Activated naive CD8-positive, alpha-beta T cell treated with anti-CD3 and anti-CD28 coated beads, Interleukin-2, amount 10 ng/mL, durations not matched to agents 7 days and 5 days (primary cell): ENCODE measurements at places on chromosomes 5 and 9.

DNA sequence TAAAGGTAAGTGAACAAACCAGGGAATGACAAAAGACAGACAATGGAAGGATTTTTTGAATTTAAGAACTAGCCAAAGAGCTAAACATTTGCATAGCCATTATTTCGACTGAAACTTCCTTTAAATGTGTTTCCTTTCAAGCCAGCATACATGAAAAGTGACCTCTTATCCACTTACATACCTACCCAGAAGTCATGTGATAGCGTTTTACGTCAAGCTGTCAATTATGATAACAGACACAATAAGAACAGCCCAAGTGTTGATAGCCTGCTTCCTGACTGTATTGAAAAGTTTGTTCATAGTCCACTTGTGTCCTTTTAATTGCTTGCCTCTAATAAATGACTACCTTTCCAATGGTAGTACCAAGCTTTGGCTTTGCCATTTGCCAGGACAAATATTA, 206.0 kb downstream of the NFIB start:
- DNase-seq, result no peak
- no peak overlapping the region for H3K27ac ChIP-seq
- no peaks in the 10 kb centered on the region for H3K27me3 ChIP-seq
- H3K4me3 ChIP-seq, result no peak overlapping the region
- no peaks in the 10 kb centered on the region for H3K36me3 ChIP-seq

GRCh38 chr9:137411645-137412380, 11.1 kb downstream of the EXD3 start:
- H3K4me1 ChIP-seq, result peaks cover 11% of the 10 kb centered on the region
- H3K27ac ChIP-seq, result no peak overlapping the region
- peak overlapping the region; percentile 45 for H3K4me3 ChIP-seq
- peaks cover 2% of the 10 kb centered on the region for H3K36me3 ChIP-seq

DNA sequence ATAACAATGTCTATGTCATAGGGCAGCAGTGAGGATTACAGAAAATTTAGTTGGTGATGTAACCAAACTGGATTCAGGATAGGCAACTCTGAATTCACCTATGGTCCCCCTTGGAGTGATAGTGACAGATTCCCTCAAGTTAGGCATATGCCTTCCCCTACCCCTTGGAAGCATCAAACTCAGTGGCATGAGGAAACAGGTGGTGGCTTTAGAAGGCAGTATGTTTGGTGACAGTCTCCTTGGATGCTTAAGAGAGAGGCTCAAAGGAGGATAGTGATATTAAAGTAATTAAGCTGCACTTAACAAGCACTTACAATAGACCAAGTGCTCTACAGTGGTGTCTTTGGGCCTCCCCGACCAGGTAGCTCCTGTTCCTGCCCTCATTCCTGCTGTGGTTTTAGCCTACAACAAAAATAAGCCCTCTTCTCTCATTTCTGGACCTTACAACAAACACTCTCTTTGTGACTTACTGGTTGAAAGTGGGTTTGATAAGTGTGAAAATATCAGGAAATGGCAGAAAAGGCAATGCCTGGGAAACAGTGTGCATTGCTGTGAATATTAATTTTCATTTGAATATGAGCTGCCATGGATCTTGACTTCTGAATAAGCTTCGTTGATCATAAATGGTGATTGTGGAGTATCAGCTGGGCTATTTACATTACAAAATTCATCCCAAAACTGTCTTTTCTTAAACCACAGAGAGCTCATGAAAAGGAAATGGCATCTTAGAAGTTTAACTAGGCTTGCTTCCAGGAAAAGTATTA, 29.2 kb downstream of the NR4A3 start:
- no peak for DNase-seq
- peaks cover 3% of the 10 kb centered on the region for H3K27me3 ChIP-seq
- peak overlapping the region; percentile 41 for H3K4me3 ChIP-seq
- peak overlapping the region; percentile 38 for H3K27ac ChIP-seq

DNA sequence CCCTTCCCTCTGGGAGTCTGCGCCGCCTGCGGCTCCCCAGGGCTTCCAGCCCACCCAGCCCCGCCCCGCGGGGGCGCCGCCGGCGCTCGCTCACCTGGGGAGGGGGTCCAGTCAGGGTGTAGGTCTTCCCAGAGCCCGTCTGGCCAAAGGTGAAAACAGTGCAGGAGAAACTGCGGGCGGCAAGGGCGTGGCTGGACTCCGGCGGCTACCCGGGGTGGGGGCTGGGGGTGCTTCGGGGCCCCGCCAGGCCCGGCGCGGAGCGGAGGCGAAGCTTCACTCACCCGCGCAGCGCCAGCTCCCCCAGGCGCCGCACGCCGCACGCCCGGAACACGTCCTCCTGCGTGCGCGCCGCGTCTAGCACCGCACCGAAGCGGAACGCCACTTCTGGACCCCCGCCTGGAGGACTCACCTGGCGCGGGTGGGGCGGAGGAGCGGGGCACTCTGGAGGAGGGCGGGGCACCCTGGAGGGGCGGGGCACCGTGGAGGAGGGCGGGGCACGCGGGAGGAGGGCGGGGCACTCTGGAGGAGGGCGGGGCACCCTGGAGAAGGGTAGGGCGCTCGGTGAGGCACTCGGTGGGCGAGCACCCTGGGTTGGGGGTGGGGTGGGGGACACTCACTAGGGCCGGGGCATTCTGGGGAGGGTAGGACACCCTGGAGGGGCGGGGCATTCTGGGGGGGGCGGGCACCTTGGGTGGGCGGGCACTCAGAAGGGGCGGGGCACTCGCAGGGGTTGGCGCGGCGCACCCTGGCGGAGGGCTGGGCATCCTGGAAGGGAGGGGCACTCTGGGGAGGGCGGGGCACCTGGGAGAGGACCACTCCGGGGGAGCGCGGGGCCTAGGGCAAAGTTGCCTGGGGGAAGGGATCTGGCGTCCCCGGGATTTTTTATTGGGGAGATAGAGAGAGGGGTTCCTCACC, 814 bp downstream of the KIF12 start:
- DNase-seq, result peak; percentile 49
- peaks cover 36% of the 10 kb centered on the region for H3K27me3 ChIP-seq
- no peak overlapping the region for H3K27ac ChIP-seq
- H3K36me3 ChIP-seq, result no peaks in the 10 kb centered on the region
- peaks cover 1% of the 10 kb centered on the region for H3K4me1 ChIP-seq
- no peak overlapping the region for H3K4me3 ChIP-seq

- no peak for DNase-seq
- no peak overlapping the region for H3K27ac ChIP-seq
- peaks cover 2% of the 10 kb centered on the region for H3K36me3 ChIP-seq
- H3K27me3 ChIP-seq, result no peaks in the 10 kb centered on the region
Measured at GRCh38 chr9:132023419-132024180, 56.1 kb downstream of the MED27 start.

GRCh38 chr9:96164268-96164683, 137.7 kb downstream of the HSD17B3 start:
- H3K4me3 ChIP-seq, result no peak overlapping the region
- peaks cover under 1% of the 10 kb centered on the region for H3K4me1 ChIP-seq
- no peaks in the 10 kb centered on the region for H3K36me3 ChIP-seq
- peaks cover 21% of the 10 kb centered on the region for H3K27me3 ChIP-seq

- no peak for DNase-seq
- peaks cover 6% of the 10 kb centered on the region for H3K36me3 ChIP-seq
- no peak overlapping the region for H3K27ac ChIP-seq
- H3K4me1 ChIP-seq, result no peaks in the 10 kb centered on the region
- no peak overlapping the region for H3K4me3 ChIP-seq
Measured at GRCh38 chr9:120375316-120375715, 204.7 kb downstream of the CDK5RAP2 start.

DNA sequence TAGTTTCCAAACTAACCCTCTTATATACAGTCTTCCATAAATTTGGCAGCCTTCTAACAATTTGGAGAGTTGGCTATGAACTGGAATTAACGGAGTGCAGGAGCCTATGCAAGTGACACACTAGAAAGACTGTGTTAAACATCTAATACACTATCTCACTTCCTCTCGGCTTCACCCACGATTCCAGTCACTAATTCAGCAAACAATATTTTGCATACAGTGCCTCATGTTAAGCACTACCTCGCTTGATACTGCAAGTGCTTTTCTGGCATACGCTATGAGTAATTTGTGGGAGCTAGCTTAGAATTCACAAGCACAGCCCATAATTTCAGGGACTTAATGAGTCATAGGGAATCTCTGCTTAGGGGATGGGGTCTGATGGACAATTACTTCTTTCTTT, 102.5 kb downstream of the ST8SIA4 start:
- H3K4me1 ChIP-seq, result no peaks in the 10 kb centered on the region
- H3K4me3 ChIP-seq, result no peak overlapping the region
- no peaks in the 10 kb centered on the region for H3K27me3 ChIP-seq
- peaks cover 14% of the 10 kb centered on the region for H3K36me3 ChIP-seq
- no peak for DNase-seq
- H3K27ac ChIP-seq, result no peak overlapping the region

DNA sequence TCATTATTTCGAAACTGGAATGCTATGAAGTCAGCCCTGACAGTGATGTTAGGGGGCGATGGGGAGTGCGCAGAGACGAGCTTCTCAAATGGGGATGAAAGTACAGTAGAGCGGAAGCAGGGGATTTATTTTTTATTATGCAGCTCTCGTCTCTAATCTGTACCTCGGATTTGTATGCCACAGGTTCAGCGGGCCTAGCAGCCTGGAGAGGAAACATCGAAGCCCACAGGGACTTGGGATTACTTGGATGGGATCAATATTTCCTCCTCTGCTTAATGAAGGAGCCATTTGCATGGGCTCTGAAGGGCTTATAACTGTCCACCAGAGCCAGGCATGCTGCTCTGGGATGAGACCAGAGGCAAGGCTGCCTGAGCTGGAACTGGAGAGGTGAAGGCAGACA, 133.5 kb upstream of the RAPGEF1 start:
- H3K27ac ChIP-seq, result no peak overlapping the region
- DNase-seq, result no peak
- peaks cover 3% of the 10 kb centered on the region for H3K36me3 ChIP-seq
- no peaks in the 10 kb centered on the region for H3K27me3 ChIP-seq
- H3K4me1 ChIP-seq, result peaks cover 23% of the 10 kb centered on the region
- H3K4me3 ChIP-seq, result no peak overlapping the region

DNA sequence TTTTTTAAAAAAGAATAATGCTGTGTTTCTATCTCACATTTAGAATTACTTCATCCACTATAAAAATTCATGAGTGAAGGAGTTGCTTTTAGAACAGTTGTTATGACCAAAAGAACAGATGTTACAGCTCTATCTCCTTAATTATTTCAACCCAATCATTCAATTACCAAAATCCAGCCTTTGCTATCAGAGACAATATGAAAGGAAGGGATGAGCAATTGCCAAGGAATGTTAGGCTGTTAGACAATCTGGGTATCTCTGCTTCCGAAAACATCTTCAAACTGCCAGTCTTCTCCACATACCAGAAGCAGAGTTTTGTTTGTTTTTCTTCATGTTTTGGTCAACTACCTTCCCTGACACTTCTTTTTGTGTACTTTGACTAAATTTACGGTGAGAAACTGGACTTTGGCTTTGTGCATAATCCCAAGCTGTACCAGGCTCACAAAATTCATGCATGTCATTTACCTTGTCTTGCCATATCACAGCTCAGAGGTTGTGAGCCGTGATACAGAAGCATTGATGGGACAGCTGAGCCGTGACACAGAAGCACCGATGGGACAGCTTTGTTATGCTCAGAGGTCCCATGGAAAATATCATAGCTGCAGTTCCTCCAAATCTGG, 405.5 kb downstream of the KIF4B start:
- no peaks in the 10 kb centered on the region for H3K4me1 ChIP-seq
- H3K27ac ChIP-seq, result no peak overlapping the region
- no peak overlapping the region for H3K4me3 ChIP-seq

- H3K27me3 ChIP-seq, result peaks cover 2% of the 10 kb centered on the region
- no peak overlapping the region for H3K4me3 ChIP-seq
- H3K36me3 ChIP-seq, result no peaks in the 10 kb centered on the region
- peak; percentile 33 for DNase-seq
- H3K27ac ChIP-seq, result no peak overlapping the region
- H3K4me1 ChIP-seq, result peaks cover 6% of the 10 kb centered on the region
Measured at GRCh38 chr9:86485359-86485758, 131.1 kb upstream of the TUT7 start.

GRCh38 chr5:179400020-179400419, 54.8 kb upstream of the ADAMTS2 start:
- no peaks in the 10 kb centered on the region for H3K36me3 ChIP-seq
- no peak for DNase-seq
- no peak overlapping the region for H3K27ac ChIP-seq
- no peak overlapping the region for H3K4me3 ChIP-seq
- no peaks in the 10 kb centered on the region for H3K4me1 ChIP-seq

- H3K4me1 ChIP-seq, result no peaks in the 10 kb centered on the region
- DNase-seq, result peak; percentile 76
- peaks cover 23% of the 10 kb centered on the region for H3K27me3 ChIP-seq
- H3K27ac ChIP-seq, result no peak overlapping the region
Measured at GRCh38 chr9:91775011-91775707, 174.9 kb downstream of the ROR2 start.

- peaks cover 1% of the 10 kb centered on the region for H3K36me3 ChIP-seq
- H3K4me3 ChIP-seq, result no peak overlapping the region
- H3K27ac ChIP-seq, result no peak overlapping the region
- H3K4me1 ChIP-seq, result no peaks in the 10 kb centered on the region
Measured at GRCh38 chr9:124306098-124306735, 48.5 kb downstream of the NEK6 start.

DNA sequence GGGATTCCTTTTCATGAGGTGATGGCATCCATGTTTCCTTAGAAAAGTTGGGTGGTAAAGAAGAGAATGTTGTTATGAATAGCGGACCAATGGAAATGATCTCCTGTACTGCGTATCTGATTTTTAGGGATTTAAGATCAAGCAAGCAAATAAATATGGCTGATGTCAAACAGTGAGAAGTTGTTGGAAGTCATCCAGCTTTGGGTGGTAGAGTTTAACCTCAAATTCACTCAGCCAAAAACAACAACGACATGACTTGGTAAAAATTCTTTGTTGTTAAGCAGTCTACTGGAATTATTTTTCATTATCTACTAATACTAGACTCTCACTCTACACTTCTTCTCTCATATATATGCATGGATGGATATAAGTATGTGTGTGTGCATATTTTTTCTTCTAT, 426.5 kb downstream of the CTNND2 start:
- no peak for DNase-seq
- no peaks in the 10 kb centered on the region for H3K27me3 ChIP-seq
- H3K36me3 ChIP-seq, result no peaks in the 10 kb centered on the region
- H3K4me3 ChIP-seq, result no peak overlapping the region
- no peak overlapping the region for H3K27ac ChIP-seq

- H3K4me1 ChIP-seq, result no peaks in the 10 kb centered on the region
- H3K36me3 ChIP-seq, result no peaks in the 10 kb centered on the region
- no peak overlapping the region for H3K4me3 ChIP-seq
- H3K27me3 ChIP-seq, result no peaks in the 10 kb centered on the region
Measured at GRCh38 chr9:81724242-81724889, 35.0 kb upstream of the TLE1 start.

- no peak for DNase-seq
- H3K27me3 ChIP-seq, result no peaks in the 10 kb centered on the region
- H3K4me1 ChIP-seq, result no peaks in the 10 kb centered on the region
Measured at GRCh38 chr9:134011401-134011800, 13.9 kb upstream of the BRD3OS start.
